Stimulated activated CD4-positive, alpha-beta T cell treated with anti-CD3 and anti-CD28 coated beads, Interleukin-1b, Interleukin-23, amount 100 ng/mL, for 1 hour (primary cell): ENCODE measurements at places on chromosomes 1 and 21.
A peak's percentile ranks its signal among the peaks of the same experiment; 100 is the strongest.

GRCh38 chr1:167263819-167264464 lies 43.3 kb downstream of the POU2F1 start:
- no peak for DNase-seq

DNA sequence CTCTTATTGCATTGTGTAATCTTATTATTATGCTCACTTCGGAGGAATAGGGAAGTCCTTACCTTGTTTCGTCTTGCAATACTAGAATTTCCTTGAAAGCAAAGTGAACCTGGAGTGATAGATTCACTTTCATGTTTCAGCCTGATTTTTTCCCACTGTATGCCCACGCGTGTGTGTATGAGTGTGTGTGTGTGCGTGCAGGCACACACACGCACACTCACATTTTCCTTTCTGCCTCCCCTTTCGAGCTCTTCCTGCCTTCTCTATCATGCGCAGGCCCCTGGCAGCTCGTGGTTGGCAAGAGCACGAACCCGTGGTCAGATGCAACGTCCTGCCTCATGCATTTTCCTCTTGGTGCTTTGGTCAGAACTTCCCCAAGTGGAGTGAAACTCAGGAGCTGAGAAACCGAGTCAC lies at the start of gene GCSAML:
TSS of gene GCSAML (plus strand) at position 366 of the 414 bp plus-strand sequence. CDS start 58 bp downstream, outside the sequence.
- no peak for DNase-seq

DNA sequence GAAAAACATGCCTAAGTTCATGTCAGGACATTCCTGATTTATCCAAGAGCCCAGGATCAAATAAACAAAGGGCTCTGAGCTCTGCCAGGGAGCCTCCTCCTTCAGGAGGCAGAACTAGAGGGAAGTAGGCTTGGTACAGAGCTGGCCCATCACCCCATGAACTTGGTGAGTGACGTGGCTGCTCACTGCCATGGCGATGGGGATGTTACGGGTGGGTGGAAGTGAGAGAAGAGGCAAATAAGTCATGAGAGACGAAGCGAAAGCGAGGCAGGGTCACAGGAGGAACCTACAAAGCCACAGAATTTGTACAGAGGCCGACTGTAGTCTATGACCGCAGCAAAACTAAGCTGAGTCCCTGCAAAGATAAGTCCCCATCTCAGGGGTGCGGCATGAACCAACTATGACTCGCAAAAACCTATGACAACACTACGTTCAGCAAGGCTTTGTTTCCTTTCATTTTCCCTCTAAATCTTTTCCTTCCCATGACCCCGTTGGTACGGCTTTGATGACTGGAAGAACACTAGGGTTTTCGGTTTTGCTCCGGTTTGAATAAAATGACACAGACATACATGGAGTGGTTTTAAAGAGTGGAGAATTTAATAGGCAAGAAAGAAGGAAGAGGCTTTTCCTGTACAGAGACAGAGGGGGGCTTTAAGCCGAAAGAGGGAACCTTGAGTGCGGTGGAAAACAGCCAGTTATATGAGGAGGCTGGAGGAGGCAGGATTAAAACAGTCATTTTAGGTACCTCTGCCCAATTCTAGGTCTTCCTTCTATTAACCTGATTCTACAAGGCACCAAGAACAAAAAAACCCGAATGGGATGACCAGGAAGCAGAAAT lies 74.1 kb downstream of the CD46 start:
- DNase-seq: peak; percentile 36

DNA sequence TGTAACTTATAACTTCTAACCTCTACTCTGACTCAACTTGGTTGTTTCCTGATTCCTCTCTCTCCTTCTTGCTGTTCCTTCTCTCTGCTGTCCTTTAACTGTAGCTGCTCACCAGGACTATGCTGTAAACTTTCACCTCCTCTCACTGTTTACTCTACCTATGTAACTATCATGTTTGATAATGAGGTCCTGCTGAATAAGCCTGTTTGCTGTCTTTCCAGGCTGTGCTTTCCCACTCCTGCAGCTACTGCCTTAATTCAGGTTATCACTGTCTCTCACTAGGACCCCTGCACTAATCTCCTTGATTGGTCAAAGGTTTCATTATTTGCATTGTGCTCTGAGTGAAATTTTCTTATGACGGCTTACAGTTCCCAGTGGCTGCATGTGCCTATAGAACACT lies 633.9 kb upstream of the PTBP2 start:
- no peak for DNase-seq

DNA sequence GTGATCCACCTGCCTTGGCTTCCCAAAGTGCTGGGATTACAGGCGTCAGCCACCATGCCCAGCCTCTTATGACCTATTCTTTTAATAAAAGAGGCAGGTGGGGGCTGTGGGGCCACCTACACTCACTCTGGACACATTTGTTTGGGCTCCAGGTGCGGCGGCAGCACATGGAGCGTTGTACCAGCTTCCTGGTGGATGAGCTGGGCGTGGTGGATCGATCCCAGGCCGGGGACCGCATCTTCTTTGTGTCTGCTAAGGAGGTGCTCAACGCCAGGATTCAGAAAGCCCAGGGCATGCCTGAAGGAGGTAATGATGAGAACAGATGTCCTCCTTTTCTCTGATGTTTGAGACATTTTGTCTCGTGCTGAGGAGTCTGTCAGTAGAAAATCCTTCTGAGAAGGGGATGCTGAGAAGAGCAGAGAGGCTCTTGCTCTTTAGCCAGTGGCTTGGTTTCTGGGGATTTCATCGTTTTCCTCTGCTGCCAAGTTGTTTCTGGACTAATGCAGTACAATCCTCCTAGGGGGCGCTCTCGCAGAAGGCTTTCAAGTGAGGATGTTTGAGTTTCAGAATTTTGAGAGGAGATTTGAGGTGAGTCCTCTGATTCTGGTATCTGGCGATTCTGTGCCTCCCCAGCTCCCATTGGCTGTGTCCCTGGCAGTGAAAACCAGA lies 17.9 kb upstream of the MIIP start:
- DNase-seq: no peak

GRCh38 chr21:29430576-29430975 lies 131.9 kb downstream of the BACH1 start:
- no peak for DNase-seq

DNA sequence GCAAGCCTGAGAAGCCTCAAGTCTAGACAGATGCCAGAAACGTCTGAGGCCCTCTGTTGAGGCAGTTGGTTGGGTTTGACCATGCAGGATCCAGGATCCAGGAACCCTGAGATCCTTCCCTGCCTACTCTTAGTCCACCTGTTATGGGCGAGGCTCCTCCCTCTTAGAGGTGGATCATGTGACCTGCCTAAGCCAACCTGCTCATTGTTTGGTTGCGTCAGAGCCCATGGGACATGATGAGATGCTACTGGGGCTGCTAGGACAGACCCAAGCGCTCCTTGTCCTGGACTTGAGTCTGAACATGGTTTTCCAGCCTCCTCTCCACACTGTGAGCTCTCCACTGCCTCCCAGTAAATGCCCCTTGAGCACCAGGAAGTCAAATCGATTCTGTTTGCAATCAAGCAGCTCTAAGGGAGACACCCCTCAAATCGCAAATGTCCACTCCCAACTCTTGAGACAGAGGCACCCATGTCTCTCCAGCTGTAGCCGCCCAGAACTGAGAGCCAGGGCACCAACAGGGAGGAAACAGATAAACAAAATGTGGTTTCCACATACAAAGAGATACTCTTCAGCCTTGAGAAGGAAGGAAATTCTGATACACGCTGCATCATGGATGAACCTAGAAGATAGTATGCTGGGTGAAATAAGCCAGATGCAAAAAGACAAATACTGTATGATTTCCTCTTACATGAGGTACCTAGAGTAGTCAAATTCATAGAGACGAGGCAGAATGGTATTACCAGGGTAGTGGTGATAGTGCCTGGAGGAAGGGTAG lies 31.7 kb upstream of the WNT4 start:
- no peak for DNase-seq

DNA sequence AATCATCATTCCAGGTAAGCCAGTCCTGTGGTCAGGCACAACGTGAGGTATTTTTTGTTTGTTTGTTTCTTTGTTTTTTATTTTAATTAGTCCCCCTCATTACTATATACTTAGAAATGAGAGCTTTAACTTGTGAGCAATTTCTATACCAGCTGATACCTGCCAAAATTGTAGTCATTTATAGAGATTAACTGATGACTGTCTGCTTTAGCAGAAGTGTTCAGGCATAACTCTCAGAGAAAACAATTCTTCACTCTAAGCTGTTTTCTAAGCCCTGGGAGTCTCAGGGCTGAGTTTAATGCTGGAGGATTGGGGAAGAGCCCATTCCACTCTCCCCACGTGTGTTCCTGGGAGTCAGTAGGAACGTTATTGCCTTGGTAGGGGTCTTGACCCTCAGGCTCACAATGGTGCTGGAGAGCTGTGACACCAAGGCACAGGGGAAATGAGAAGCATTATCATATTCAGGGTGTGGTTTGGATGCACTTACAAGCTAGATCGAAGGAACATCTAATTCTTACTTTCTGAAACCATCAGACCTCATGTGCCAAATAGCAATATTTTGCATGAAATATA lies 168.2 kb downstream of the CLIC6 start:
- no peak for DNase-seq

DNA sequence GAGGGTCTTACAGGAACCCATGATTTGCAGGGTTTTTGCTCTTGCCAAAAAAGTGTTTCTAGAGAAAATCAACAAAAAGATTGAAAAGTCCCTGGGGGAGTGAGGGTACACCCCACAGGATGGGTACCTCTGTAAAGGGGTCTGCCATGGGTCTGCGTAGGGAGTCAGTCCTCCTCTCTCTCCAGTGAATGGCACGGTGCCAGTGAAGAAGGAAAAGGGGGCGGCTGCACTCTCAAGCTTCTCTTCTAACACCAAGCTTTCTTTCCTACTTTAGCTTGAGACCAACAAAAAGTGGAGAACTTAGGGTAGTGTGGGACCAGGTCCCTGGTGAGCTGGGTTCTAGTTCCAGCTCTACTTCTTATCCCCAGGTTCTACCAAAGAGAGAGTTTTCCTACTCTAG lies 87.4 kb downstream of the GLUL start:
- no peak for DNase-seq

- no peak for DNase-seq
Observed at GRCh38 chr1:223832637-223832943, 13.2 kb downstream of the TP53BP2 start.

- peak; percentile 72 for DNase-seq
Observed at GRCh38 chr1:159924791-159925718, at the start of gene TAGLN2. Gene TAGLN2 (minus strand): TSS chr1:159925507. CDS start chr1:159920509, 4,998 bp downstream.

DNA sequence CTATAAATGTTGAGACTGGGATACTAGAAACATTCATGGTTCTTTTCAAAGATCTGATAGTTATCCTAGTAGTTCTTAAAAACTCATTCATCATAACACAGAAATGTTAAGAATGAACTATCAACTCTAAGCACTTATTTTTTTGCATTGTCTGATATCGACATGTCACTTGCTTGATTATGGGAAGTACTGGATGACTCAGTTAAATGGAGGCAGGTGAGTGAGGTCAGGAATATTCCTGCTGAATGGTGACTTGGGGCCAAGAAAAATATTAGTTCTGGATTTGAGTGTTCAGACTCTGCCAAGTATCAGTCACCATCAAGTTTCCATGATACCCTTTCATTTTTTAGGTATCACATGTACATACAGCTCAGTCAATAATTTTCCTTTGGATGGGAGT lies 63.6 kb downstream of the NEK7 start:
- DNase-seq: no peak

- no peak for DNase-seq
Observed at GRCh38 chr1:87765057-87765680, 436.5 kb downstream of the LMO4 start.

DNA sequence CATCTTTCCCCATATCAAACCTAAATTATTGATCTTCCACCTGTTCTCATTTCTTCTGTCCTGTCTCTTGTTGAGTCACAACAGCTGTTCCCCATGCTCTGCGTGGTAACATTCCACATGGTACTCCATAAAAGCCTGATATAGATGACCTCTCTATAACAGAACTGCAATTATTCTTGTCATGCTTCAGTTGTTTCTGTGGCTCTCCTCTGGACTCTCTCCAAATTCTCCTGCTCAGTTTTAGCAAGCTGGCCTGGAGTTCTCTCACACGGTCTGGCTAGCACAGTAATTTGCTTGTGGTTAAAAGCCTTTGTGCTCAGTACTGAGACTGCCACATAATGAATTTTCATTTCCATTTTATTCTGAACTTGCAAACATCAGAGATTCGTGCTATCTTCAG lies 10.6 kb upstream of the LRRC39 start:
- DNase-seq: no peak

DNA sequence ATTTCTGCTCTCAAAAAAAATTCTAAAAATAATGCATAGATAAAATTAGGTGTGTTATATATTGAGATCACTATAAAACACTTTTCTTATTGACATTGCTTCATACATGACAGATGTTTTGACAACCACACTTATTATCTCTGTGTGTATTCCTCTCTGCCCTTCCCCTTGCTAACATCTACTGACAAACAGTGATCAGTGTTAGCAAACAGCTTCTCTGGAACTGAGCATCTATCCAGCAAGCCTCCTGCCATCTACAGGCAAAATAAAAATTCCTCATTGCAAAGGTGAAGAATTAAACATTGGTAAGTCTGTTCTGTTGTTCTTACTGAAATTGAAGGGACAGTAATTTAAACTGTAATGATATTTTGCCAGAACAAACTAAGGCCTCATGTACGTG lies 2153.9 kb downstream of the NCAM2 start:
- DNase-seq: no peak

DNA sequence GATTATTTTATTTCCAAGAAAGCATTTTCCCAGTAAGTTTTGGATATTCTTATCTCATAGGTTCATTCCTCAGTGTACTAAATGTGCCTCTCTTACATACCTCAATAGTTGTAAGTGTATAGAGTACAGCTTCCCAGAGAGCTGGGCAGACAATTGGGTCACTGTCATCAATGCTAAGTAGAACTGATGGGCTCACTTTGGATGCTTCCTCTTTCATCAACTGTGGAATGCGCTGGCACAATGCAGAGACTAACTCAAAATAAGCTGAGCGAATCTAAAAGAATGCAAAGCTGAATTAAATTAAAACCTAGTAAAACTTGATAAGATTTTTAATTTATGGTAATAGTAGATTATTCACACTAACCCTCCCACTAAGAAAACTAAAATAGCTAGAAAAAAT lies 21.5 kb downstream of the LTN1 start:
- DNase-seq: no peak

- no peak for DNase-seq
Observed at GRCh38 chr21:14962217-14962616, 102.6 kb downstream of the NRIP1 start.

- no peak for DNase-seq
Observed at GRCh38 chr1:177902266-177902665, 67.6 kb downstream of the SEC16B start.

GRCh38 chr21:45162809-45163208 lies 88.4 kb downstream of the ADARB1 start:
- no peak for DNase-seq

GRCh38 chr1:162349635-162350330 lies 26.9 kb downstream of the SPATA46 start:
- DNase-seq: no peak

DNA sequence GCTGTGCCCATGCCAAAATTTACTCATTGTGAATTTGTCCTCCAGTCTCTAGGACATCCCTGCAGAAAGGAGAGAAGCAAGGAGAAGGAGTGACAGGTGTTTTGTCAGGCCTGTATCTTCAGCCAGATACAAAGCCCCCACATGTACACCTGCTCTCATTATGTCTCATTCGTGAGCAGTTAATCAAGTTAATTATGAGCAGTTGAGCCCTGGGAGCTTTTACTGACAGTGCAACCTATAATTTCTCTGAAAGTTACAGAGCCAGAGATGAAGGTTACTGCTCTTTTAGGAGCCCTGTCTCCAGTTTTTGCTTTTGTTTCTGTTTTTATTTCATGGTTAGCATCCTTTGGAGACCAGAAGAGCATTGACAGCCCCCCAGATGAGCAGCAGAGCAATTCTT lies 5.0 kb upstream of the ILDR2 start:
- no peak for DNase-seq
